ENCODE measurements at places on chromosomes 3 and 15.

GRCh38 chr3:186102687-186103086 is 6.2 kb downstream of the ETV5 start:
- DNase-seq = no peak

GRCh38 chr3:183182732-183183610 is 20.4 kb upstream of the LAMP3 start:
- no peak for DNase-seq

GRCh38 chr15:29162411-29162810 is 107.2 kb downstream of the NSMCE3 start:
- no peak for DNase-seq

- DNase-seq = no peak
Measured at GRCh38 chr15:67501836-67502461, 19.0 kb upstream of the C15orf61 start.

- no peak for DNase-seq
Measured at GRCh38 chr3:190534986-190535385, 21.1 kb downstream of the IL1RAP start.

DNA sequence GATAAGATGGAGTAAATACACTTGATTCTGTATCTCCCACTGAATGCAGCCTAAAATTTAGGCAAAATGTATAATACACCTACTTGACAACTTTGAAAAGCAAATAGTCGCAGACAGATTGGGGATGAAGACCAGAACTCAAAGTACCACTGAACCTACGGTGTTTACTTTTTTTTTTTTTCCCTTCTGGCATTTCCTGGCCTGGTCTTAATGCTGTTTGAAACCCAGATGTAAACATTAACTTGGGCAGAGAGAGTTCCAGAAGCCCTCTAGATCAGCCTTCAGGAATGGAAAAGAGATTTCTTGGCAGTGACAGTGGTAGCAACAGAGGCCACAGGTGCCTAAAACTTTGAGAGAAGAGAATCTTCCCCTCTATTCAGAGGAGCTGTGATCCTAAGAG is 27.8 kb downstream of the ALPK3 start:
- DNase-seq = no peak

GRCh38 chr3:94787734-94788270 is 724.9 kb downstream of the NSUN3 start:
- DNase-seq = no peak

DNA sequence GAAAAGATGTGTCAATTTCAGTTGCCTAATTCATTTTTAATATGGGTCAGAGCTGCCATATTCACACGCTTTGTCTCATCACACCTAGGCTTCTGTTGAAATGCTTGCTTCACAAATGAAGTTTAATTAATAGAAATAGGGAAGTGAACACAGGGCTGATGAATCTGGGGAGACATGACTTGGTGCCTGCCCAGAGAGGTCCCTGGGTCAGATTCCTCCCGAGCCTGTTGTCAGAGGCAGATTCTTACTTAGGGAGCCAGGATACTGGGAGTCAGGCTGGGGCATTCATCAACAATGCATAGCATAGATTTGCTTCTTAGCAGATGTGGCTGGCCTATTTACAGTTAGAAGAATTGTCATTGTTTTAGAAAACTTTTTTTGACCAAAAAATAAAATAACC is 90.6 kb downstream of the CACNA1D start:
- no peak for DNase-seq

GRCh38 chr15:25242957-25243799 is 195.6 kb downstream of the UBE3A start:
- DNase-seq = no peak

DNA sequence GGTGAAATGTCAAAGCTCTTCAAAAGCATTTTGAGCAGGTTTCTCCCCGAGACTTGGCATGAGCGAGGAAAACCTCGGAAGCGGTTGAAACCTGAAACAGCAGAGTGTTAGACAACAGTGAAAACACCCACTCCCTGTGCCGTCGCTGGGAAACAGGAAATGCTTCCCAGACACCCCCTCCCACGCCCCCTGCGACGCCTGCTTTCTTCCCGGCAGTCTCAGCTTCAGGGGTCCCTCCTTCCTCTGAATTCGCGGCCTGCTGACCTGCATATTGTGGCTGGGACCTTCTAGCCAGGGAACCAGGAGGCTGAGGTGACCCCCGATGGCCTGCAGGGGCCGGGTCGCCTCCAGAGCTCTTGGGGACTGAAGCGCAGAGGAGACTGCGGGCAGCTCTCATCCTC is 250.6 kb upstream of the LYSMD4 start:
- DNase-seq = no peak

DNA sequence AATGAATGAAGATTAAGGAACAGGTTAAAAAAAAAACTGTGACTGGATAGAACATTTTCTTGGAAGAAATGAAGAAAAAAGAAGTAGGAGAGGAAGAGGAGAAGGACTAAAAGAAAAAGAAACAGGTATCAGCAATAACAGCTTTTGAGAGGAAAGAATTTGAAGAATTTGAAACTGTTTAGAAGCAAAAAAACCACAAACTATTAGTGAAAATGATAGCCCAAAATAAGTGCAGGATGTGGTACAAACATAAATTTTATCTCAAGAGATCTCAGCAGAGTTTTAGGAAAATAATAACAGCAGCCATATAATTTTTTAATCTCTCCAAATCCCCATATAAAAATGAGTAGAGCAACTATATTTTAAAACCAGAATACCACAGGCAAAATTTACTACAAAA is 8.8 kb upstream of the A4GNT start:
- no peak for DNase-seq

DNA sequence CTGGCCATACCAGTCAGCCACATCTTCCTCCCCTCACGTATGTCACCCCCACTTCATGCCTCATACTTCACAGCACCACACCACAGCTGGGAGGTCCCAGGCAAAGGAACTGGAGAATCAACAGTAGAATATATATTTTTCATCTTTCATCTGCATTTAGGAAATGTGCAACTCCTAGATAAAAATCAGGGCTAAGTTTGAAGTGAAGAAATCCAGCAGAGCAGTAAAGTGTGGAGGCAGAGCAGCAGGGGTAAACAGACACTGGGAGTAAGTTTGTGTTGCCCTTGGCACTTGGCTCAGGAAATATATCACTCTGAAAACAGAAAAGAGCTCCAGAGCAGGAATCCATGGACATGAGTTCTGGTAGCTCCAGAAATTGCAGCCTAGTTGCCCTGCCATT is 2.8 kb upstream of the HERC1 start:
- DNase-seq = no peak

DNA sequence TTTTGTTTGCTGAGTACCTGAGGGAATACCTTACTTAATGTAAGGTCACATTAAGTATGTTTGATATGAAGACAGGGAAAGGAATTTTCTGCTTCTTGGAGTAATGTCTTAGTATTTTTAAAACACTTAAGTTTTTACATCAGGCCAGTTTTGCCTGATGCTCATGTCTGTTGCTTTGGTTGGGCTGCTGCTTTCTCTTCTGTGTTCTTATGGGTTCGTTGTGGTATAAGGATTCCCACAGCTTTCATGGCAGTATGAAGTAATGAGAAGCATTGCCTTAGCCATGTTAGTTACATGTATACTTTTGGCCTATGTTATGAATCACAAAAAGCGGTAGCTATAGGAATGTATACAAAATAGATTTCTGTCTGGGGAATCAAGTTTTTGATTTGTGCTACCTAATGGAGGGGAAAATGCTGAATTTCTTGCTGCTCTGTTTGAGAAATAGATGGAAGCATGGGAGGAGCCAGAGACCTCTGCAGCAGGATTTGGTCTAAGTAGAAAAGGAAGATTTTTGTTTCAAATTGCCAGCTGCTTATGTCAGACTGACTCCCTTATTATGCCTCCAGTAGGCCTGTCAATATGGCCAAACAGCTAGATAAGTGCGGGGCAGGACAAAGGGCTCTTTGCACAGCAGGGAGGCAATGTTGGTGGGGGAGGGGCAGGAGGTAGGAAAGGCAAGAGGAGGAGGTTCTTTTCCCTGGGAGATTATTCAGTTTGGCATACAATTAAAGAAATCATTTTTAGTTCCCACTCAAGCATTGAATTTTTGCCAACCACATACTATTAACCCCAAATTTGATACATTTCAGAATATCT is 5.2 kb downstream of the SETD5 start:
- DNase-seq = peak; percentile 62

- DNase-seq = peak; percentile 77
Measured at GRCh38 chr3:123678108-123678511, 93.3 kb upstream of the HACD2 start.
